ENCODE measurements at places on chromosomes 11 and 22.

DNA sequence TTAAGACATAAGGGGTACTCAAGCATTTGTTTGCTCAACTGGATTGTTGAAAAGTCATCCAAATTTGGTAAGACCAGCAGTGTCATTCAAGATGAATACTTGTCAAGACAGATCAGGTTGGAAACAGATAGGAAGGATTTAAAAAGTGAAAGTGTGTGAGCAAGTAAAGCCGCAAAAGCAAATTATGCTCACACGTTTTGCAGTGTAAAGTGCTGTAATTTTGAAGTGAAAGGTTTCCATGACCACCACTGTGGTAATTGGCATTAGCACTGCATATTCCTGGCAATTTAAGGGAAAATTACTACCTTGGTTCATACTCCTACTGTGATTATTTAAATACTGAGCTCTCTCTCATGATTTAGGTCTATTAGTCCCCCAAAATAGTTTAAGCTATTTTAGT, 704.1 kb upstream of the CCDC179 start:
- DNase-seq, result no peak

GRCh38 chr22:22462813-22463567, 45.6 kb downstream of the ZNF280B start:
- no peak for DNase-seq

DNA sequence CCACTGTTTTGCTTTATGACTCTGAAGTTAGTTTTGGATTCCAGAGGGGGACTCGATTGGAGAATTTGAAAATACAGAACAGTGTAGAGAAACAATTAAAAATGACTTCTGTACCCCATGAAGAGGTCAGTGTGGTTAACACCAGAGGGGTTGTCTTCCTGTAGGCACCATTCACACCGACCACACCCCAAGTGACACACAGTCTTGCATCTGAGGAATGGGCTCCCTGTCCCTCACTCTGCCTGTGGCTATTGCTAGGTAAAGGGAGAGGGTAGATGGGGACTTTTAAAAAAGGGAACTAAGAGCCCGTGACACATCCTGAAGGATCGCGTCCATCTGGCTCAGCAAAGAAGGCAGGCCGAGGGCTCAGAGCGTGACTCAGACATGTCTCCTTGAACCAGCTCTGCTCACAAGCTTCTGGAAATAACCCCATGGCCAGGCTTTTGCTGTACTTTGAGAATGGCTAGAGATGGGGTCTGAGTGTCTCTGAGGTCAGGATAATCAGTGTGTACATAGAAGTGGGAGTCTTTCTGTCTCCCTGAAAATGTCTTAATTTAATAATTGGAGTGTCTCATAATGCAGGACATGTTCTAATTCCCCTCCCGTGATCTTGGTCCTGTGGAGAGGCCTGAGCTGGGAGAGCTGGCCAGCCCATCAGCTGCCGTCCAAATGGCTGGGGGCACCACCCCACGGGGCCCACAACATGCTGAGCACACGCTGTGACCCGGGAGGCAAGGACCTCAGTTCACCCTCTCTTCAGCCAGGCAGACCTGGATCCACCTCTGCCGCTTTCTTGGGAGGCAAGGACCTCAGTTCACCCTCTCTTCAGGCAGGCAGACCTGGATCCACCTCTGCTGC, 39.3 kb downstream of the SGSM1 start:
- no peak for DNase-seq

DNA sequence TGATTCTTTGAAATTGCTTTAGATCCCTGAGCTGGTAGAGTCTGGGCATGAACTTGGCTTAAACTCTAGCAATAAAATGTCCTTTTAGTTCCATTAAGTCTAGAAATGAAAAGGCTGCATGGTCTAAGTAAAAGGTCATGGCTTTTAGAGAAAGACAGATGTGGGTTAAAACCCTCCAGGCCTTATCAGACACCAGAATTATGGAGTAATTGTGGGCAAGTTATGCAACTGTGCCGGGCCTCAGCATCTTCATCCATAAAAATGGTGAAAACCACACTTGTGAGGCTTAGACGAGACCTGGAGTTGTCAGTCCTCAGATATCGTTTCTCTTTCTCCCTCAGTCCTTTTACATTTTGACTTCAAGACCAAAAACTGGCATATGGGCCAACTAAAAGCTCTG, 597.9 kb upstream of the KIRREL3 start:
- DNase-seq, result no peak

GRCh38 chr11:35007277-35007676, 90.9 kb downstream of the PDHX start:
- no peak for DNase-seq

- no peak for DNase-seq
Measured at GRCh38 chr11:3109434-3109833, 52.2 kb upstream of the CARS1 start.

GRCh38 chr11:103476874-103477273, 367.6 kb downstream of the DYNC2H1 start:
- no peak for DNase-seq

DNA sequence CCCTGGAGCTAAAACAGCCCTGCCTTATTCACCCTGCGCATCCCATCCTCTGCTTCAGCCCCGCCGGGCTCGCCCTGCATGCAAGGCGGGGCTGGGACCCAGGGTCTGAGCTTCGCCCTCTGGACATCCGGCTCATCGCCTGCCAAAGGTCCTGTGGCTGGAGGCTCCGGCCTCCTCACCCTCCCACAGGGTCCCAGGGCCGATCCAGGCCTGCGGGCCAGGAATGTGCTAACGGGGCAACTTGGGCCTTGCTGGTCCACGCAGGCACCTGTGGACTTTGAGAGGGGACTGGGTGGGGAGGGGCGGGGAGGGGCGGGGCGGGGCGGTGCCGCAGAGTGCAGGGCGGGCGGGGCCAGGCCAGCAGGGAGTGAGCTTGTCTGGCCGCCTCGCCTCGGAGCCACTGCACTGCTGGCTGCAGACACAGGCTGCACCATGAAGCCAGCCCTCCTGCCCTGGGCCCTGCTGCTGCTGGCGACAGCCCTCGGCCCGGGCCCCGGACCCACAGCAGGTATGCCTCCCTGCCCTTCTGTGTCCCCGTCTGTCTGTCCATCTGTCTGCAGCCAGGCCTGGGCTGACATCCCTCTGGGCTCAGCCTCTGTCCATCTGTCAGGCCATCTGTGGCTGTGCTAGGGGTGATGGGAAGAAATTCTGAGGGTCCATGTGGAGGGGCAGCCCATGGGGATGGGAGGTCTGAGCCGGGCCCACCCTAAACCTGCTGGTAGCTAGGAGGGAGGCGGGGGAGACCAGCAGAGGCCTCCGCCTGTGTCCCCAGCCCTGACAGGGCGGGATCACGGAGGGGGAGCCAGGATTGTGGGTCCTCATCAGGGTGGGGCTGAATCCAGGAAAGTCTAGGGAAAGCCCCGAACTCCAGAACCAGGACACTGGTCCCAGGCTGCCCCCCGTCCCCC, at the start of gene SUSD2:
TSS of gene SUSD2 (plus strand) at position 400 of the 908 bp plus-strand sequence. CDS start at position 433, 33 bp downstream.
- no peak for DNase-seq

GRCh38 chr11:35276396-35277145, 137.6 kb downstream of the CD44 start:
- DNase-seq, result no peak

- DNase-seq, result no peak
Measured at GRCh38 chr11:8260202-8260966, 3.3 kb downstream of the LMO1 start.

DNA sequence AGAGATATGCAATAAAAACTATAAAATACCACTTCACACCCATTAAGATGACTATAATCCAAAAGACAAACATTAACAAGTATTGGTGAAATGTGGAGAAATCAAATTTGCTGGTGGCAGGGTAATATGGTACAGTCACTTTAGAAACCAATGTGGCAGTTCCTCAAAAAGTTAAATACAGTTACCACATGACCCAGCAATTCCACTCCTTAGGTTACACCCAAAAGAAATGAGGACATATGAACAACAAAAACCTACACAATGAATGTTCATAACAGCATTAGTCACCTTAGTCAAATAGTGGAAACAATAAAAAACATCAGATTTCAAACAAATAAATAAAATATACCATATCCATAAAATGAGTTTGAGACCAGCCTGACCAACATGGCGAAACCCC, 52.6 kb downstream of the RDX start:
- DNase-seq, result no peak

DNA sequence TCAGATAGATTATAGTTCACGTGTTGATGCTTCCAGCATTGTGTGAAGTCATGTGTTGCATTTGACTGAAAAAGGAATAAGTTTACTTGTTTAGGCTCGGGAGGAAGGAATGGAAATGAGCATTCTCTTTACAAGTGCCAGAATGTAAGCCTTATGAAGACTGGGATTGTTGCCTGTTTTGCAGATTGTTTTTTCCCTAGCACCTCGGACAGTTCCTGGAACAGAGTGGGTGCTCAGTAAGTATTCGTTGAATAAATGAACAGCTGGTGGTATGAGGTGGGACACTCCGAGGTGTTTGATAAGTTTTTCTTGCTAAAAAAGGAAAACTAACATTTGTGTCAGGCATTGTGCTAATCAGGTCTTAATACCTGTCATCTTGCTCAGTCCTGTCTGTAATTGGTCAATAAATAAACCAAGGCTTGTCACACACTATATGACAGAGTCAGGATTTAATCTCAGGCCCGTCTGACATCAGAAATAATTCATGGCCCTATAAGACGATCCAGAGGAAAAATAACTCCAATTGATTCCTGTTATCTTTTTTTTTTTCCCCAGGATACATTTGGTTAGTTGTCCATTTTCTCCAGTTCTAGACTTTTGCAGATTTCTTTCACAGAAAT, 304.7 kb downstream of the NELL1 start:
- DNase-seq, result no peak

DNA sequence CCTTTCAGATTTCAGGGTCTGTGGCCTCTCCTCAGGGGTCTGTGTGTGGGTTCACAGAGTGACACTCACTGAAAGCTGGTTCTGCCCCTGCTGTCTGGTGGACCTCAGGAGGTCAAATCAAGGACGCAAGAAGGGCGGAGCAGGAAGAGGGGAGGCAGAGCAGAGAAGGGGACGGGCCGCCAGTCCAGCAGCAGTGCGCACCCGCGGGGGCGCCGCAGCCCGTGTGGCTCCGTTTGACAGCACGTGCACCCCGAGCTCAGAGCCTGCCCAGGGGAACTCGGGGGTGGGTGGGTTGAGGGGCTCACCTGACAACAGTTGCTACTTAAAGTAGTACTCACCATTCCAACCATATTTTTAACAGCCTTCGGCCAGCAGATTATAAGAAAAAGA, 71.4 kb upstream of the PITPNB start:
- DNase-seq, result no peak

DNA sequence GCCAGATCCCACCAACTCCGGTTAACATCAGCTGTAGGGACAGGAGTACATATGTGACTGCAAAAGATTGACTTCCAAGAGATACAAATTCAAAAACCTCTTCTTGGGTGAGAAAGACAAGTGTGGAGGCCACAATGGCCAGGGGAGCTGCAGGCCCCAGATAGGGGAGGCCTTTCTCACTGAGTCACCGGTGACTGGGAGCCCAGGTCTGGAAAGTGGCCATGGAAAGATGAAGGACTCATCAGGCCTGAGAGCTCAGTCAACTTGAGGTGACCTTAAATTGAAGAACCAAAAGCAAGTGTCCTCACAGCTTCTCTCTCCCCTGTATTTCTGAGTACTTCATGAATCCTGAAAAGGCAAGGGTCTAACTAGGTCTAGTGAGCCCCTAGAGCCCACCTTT, 90.4 kb upstream of the CLPB start:
- no peak for DNase-seq

DNA sequence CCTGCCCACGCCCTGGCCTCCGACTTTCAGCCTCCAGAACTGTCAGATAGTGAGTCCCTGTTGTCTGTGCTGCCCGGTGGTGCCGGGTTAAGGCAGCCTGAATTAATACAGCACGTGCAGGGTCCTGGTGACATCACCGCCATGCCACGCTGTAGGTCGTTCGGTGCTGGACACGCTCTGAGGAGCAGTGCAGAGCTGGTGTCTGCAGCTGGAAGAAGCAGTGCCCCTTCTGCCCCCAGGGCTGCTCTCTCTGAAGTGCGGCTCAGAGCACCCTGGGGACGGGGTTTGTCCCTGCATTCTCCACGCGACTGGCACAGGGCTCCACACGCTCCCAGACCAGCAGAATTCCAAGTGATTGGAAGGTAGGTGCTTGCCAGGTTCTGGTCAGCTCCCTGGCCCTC, 831.5 kb downstream of the TBC1D22A start:
- DNase-seq, result no peak

DNA sequence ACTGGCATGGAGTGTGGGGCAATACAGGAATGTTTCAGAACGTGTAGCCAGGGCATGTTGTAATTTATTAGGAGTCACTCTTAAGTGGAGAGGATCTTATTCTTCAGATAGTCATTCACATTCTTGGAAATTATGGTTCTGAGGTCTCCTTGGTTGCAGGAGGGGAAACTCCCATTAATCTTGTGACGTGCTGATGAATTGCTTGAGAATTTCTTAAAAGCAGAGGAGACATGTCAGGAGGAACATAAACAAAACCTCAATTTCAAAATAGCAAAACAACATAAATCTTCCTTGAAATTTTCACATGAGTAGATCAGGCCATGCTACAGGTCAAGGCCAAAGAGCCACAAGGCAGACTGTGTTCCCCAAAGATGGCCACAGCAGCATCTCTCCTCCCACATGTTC, 50.4 kb downstream of the ADM start:
- peak; percentile 45 for DNase-seq

GRCh38 chr11:2725368-2726300, 25.8 kb upstream of the KCNQ1OT1 start:
- DNase-seq, result no peak

DNA sequence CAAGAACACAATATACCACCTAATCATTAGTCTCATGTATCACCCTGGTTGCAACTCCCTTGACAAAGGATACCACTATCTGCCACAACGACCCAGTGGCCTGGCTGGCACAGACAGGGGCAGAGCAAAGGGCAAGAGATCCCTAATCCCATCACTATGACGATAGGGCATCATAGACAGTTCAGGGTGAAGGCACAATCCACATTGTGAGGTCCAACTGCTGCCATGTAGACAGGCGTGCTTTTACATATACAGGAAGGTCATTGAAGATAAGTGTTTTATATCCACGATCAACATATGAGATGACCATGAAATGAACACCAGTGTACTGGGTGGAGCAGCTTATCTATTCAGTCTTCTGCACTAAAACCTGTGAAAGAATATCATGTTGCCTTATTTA, 94.6 kb downstream of the IGLL1 start:
- DNase-seq, result no peak

DNA sequence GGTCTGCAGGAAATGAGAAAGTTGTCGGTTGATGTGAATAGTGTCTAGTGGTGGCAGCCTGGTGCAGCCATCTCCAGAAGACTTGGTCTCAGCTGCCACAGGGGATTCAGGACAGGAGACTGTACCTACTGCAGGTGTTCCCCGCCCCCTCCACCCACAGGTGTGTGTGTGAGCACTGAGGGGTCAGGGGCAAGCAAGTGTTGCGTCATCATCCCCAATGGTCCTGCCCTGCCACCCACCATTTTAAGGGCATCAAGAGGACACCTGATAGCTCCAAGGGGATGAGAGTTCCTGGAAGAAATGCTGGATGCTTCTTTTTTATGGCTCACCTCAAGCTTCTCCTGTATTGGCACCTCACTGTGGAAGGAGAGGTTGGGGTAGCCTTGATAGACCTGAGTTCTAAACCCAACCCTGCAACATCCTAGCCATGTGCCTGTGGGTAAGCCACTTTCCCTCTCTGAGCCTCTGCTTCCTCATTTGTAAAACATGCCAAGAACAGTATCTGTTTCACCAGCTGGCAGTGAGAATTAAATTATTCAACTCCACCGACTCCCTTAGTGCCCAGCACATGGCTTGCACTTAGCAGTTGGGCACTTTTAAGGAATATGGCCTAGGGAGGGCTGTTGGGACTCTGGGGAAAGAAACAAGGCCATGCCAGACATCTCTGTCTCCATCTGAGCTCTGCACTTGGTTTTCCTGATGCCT, 6.1 kb downstream of the C11orf91 start:
- no peak for DNase-seq

- DNase-seq, result no peak
Measured at GRCh38 chr22:30183861-30184278, 62.7 kb downstream of the LIF start.
